CD4-positive, alpha-beta T cell treated with Interleukin-21 for 1 hour (primary cell): ENCODE measurements at places on chromosomes 6 and 20.
A peak's percentile ranks its signal among the peaks of the same experiment; 100 is the strongest.

- DNase-seq: no peak
Measured at GRCh38 chr6:111631903-111632460, 26.3 kb upstream of the TRAF3IP2 start.

GRCh38 chr6:73671911-73672685 is 18.3 kb upstream of the SLC17A5 start:
- no peak for DNase-seq

- DNase-seq: peak; percentile 37
Measured at GRCh38 chr6:131443514-131443913, 129.5 kb upstream of the ARG1 start.

- no peak for DNase-seq
Measured at GRCh38 chr6:1836690-1837089, 227.0 kb downstream of the FOXC1 start.

- no peak for DNase-seq
Measured at GRCh38 chr6:47809873-47810272, 28.0 kb downstream of the OPN5 start.

- DNase-seq: no peak
Measured at GRCh38 chr6:135853986-135854385, 2.5 kb downstream of the PDE7B start.

DNA sequence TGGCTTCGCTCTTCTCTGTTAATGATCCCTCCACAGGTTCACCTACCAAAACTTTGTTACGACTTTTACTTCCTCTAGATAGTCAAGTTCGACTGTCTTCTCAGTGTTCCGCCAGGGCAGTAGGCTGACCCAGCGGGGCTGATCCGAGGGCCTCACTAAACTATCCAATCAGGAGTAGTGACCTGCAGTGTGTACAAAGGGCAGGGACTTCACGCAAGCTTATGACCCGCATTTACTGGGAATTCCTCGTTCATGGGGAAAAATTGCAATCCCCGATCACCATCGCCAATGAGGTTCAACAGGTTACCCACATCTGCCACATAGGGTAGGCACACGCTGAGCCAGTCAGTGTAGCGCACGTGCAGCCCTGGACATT is 771.4 kb upstream of the DEFB115 start:
- no peak for DNase-seq

DNA sequence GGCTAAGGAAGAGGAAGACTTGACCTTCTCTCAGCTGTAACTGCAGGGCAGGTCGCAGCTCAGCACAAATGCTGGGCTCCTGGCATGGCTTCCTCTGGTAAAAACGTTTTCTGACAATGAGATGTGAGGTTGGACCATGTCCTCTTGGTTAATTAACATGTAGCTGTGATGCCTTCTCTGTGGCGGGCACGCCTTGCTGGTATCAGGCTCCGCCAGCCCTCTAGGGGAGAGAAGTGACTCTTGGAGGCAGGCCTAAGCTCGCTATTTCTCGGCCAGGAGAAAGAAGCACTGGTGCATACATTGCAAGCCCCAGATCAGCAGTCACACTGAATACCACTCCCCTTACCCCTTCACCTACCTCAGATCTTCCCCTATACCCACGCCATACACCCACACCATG is 65.0 kb downstream of the QRSL1 start:
- no peak for DNase-seq

- DNase-seq: no peak
Measured at GRCh38 chr20:2279253-2279779, 16.5 kb upstream of the TGM3 start.

- DNase-seq: peak; percentile 32
Measured at GRCh38 chr6:33622456-33623431, 1.6 kb downstream of the ITPR3 start.

- no peak for DNase-seq
Measured at GRCh38 chr6:144488590-144488989, 203.5 kb downstream of the UTRN start.

GRCh38 chr20:48006036-48006833 is 221.0 kb upstream of the SULF2 start:
- no peak for DNase-seq

- no peak for DNase-seq
Measured at GRCh38 chr6:971981-972640, 279.2 kb upstream of the EXOC2 start.

DNA sequence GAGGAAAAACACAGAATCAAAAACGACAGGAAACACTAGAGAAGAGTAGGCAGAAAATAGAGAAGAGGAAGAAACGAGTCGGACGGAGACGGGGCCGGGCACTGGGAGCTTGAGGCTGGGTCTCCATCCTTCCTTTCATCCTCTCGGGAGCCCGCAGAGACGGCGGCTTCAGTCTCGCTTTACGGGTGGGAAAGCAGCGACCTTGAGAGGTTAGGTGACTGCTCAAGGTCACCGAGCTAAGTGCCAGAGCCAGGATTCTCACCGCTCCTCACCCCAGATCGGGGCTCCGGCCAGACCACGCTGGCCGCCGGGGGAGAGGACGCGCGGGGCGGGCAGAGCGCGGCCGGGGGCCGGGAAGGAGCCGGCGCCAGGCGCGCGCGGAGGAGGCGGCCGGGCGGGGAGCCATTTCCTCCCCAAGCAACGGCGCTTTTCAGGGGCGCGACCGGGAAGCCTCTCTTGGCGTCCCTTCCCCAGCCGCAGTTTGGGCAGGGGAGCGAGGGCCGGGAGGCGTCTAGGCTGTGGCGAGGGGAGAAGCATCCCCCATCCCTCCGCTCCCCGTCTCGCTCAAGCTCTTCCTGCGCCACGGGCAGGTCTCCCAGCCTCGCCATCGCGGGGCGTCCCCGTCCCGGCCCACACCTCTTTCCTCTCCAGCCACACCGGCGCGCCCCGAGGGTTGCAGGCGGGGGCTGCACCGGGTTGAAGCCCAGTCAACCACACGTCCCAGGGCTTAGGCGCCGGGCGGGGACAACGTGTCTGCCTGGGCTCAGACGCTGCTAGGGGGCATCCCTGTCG is 24.1 kb upstream of the MAP3K7 start:
- peak; percentile 12 for DNase-seq

DNA sequence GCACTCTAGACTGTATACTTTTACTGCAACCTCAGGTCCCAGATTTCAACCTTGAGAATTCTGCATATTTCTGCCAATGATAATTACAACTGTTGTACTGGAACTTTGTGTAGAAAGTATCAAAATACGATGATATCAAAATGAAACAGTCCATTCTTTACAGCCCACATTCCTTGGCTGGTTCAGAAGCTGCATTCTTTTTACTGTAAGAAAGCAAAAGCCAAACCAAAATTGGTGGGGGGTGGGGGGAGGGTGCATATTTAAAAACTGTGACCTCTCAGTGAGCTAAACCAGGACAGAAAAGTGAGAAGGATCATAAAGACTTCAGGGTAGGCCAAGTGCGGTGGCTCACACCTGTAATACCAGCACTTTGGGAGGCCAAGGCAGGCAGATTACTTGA is 41.8 kb upstream of the UBR2 start:
- no peak for DNase-seq

GRCh38 chr20:23652371-23652770 is 14.6 kb upstream of the CST3 start:
- DNase-seq: no peak

DNA sequence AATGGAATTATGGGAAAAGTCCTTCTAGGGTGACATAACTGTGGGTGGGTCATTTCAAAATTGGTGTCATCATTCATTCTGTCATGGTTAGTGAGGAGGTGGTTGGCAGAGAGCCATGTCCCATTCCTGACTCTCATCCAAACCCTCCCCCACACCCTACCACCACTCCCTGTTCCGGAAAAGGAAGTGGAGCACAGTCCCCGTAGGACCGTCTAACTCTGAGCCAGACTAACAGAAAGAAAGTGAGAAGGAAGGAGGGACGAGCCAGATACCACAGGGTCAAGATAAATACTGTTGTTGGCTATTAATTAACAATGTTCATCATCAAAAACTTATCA is 4.8 kb downstream of the TRIM10 start:
- DNase-seq: no peak

- DNase-seq: no peak
Measured at GRCh38 chr20:58219342-58219700, 9.1 kb downstream of the ANKRD60 start.

DNA sequence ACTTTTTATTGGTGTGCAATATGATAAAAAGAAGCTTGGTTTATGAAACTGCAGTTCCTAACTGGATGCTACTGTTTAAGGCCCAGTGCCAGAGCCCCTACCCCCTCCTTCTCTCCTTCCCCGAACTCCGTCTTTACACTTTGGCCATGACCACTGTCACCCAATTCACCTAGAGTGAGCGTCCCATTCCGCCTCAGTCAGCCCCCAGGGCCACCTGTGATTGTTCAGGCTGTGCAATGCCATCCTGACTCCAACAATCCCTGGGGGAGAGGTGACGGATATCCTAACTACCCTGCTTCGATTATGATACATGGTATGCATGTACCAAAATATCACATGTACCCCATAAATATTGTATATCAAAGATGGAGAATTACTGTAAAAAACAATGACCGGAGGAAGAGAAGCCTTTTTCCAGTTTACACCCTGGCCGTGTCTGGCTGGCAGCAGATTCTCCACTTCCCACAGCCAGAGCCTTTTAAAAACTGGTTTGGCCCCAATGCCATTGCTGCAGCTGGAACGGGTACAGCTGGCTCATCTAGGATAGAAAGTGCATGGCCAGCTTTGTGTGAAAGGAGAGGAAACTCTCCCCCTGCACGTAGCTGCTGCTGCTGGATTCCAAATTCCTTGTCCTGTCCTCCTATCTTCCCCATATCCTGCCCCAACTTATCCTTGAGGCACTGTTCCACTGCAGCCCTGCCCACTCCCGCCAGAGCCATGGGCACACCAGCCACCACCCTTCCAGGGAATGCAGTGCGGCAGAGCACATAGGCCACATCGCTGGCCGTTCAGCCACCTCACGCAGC is 99.7 kb downstream of the JPH2 start:
- no peak for DNase-seq

DNA sequence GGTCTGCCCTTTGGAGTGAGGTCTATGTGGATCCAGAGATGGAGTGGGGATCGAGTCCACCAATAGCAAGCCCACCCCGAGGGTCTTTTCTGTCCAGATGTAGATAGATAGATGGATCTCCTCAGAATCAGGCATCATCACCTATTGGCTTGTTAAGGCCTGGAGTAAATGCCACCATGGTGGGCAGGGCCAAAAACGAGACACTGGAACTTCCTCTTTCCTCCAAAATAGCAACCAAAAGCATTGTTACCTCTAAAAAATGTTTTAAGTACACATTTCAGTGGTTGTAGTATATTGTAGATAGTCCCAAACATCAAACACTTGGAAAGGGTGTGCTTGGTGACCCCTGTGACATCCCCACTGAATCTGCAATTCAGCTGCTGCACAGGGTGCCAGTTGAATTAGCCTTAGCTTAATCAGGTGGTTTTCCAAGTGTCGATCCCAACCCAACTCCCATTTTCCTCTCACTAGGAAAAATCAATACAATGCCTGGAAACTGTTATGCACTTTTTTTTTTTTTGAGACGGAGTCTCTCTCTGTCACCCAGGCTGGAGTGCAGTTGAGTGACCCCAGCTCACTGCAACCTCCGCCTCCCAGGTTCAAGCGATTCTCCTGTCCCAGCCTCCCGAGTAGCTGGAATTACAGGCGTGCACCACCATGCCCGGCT is 35.0 kb upstream of the NELFCD start:
- DNase-seq: no peak

- DNase-seq: no peak
Measured at GRCh38 chr6:18485660-18486435, 98.7 kb downstream of the RNF144B start.

GRCh38 chr20:61799928-61800327 is 265.8 kb downstream of the TAF4 start:
- no peak for DNase-seq

DNA sequence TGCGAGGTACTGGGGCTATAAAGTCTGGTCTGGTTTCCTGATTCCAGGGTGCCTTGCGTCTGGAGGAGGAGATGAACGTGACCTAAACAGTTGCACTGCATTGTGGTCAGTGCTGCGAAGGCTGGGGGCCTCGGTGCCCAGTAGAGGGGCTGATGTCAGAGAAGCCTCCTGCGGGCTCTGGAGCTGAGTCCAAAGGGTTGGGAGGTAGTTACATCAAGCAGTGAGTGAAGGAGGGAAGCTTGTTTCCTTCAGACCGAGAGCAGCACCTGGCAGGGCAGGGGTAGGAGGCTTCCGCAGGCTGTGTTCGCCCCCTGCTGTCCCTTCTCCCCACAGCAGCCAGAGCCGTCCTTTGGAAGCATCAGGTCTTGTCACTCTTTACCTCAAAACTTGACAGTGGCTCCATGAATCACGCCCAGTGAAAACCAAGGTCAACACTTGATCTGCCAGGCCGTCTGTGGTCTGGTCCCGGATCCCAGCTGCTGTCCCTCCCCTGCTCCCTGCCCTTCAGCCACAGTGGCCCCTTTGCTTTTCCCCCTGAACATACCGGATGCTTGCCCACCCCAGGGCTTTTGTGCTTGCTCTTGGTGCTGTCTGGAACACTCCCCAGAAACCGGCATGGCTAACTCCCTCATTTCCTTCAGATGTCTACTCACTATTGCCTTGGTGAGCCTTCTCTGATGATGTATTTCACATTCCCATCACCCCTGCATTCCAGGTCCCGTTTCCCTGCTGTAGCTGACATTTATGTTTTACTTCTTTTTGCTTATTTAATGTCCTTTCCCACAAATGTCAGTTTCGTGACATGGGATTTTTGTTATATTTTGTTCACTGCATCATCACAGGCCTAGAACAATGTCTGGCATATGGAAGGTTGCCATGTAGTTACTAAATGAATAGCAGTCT is 7.0 kb downstream of the DYNLRB1 start:
- peak; percentile 49 for DNase-seq

GRCh38 chr20:57412347-57413029 is 21.3 kb downstream of the RBM38 start:
- DNase-seq: no peak

GRCh38 chr20:40265825-40266533 is 423.1 kb downstream of the MAFB start:
- no peak for DNase-seq

DNA sequence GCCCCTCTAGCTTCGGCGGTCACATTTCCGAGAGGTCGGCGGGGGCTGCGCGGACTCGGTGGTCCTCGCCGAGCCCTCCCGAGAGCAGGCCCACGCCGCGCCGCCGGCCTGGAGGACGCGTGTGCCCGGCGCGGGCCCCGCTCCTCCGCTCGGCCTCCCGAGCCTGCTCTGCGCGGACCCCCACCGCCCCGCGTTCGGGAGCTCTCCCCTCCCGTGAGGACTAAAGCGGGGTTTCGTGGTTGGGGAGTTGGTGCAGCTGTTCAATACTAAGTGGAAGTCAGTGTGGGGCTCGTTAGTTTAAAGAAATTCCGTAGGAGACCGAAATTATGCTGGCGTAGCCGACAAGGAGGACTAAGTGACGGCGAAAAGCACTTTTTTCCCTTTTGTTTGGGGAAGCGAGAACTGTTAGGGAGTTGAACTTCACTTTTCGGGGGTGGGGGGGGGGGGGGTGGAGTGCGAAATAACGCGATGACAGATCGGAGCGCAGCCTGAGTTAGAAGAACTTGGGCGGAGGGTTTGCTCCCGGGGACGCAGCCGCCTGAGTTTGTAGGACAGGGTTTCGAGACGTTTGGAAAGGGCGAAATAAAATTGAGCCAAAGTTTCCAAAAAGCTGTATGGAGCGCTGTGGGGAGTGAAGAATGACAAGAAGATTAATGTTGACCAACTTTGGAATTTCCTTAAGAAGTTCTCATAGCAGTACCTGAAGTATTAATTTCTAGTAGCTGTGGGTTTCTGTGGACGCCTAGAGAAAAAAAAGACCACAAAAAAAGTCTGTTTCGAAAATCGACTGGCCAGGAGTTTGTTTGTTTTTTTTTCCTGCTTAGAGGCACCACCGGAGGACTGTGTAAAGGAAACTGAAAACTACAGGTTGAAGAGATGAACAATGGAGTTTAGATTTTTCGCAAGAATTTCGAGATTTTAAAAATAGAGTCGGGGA is 1.4 kb downstream of the QKI start:
- DNase-seq: peak; percentile 48

GRCh38 chr6:4350567-4351519 is 215.5 kb upstream of the ECI2 start:
- DNase-seq: no peak
